NCI-H1930 (cell line): ENCODE measurements at places on chromosomes 6 and 20.
A peak's percentile ranks its signal among the peaks of the same experiment; 100 is the strongest.

GRCh38 chr6:5936631-5937030, 70.1 kb downstream of the NRN1 start:
- no peak for DNase-seq

- peak; percentile 45 for DNase-seq
Measured at GRCh38 chr6:122713138-122713537, 66.4 kb upstream of the FABP7 start.

DNA sequence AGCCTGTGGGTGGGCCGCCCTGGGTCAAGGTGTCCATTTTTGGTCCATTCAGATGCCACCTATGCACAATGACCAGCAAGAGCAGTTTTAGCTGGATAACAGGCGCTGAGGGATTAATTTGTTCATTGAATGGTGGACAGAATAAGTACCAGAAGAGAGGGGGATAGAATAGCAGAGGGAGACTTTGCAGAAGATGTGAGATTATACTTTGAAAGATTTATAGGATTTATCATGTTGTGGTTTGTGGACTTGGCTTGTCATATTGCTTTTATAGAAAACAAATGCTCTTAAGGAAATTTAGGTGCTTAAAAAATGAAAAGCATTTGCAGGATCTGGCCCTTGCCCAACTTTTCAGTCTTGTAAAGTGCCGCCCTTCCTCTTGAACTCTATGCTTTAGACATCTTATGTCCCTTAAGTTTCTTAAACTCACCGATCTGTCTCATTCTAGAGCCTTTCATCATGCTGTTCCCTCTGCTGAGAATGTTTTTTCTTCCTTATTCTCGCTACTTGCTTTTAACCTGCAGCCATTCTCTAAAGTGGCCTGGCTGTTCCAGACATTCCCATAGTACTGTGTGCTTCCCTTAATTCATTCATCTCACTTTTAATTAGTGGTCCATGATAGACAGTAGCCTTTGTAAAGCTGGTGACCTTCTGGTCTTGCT, 42.5 kb downstream of the CD109 start:
- no peak for DNase-seq

DNA sequence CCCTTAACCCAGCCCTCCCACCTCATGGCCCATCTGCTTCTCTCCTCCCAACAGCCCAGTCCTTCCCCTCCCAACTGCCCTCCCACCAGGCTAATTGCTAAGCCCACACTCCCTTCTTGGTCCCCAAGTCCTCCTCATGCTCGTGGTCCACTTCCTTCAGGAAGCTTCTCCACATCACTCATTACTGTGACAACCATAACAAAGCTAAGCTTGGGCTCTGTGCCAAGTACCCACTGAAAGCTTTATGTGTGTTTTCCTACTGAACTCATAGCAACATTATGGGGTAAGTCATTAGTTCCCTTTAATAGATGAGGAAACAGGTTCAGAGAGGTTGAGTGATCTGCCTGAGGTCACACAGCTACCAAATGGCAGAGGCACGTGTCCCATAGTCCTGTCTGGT, 16.2 kb downstream of the FRS3 start:
- no peak for DNase-seq

DNA sequence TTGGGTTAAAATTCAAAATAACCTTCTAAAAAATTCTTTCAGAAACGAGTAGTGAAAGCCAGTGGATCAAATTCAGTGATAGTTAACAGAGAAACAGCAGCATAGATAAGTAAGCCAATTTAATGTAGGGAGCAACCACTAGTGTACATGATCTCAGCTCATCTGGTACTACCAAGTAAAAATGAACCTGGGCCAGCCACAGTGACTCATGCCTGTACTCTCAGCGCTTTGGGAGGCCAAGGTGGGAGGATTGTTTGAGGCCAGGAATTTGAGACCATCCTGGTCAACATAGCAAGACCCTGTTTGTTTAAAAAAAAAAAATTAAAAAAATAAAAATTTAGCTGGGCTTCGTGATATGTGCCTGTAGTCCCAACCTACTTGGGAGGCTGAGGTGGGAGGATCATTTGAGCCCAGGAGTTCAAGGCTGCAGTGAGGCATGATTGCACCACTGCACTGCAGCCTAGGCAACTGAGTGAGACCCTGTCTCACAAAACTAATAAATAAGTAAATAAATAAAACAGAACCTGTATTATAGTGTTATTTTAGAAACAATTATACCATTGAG, 32.4 kb downstream of the CBFA2T2 start:
- no peak for DNase-seq

GRCh38 chr6:107811591-107812218, 12.4 kb downstream of the SCML4 start:
- no peak for DNase-seq

DNA sequence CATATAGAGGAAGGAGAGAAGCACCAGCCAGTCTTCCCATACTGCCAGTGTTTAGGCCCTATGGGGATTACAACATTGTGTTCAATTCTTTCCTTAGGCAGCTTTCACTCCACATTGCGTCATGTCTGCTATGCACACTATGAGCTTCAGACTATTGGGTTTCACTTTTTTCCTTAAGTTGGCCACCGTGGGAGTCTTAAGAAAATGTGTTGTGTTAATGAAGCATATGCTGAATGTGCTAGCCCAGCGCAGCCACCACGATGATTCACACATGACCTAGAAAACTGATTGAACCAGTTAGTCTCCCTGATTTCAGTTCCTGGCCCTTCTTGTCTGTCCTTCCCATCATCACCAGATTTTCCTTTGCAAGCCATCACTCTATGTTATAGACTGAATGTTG, 21.5 kb downstream of the TUBB2B start:
- no peak for DNase-seq

GRCh38 chr20:39480276-39481043, 518.3 kb downstream of the DHX35 start:
- DNase-seq: no peak

GRCh38 chr6:111267764-111268333, 180.5 kb downstream of the SLC16A10 start:
- no peak for DNase-seq

DNA sequence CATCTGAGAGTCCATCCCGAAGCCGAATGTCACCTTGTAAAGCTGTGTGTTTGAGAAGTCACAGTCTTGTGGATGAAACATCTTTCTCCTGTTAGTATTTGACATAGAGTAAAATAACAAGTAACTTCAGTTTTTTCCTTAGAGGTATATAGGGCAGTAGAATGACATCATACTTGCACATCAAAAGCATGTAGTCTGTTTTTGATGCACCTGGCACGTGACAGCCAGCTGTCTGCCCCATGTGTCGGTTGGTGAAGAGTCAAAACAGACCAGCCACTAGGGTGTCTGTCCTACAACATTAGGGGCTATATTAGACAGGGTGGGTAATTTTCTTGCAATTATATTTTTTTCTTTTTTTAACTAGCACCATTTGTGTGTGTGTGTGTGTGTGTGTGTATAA, 70.2 kb downstream of the SNX9 start:
- DNase-seq: no peak

- no peak for DNase-seq
Measured at GRCh38 chr20:52103913-52104545, 87.5 kb downstream of the ZFP64 start.

GRCh38 chr6:49743429-49743828, 759 bp downstream of the CRISP3 start:
- no peak for DNase-seq

DNA sequence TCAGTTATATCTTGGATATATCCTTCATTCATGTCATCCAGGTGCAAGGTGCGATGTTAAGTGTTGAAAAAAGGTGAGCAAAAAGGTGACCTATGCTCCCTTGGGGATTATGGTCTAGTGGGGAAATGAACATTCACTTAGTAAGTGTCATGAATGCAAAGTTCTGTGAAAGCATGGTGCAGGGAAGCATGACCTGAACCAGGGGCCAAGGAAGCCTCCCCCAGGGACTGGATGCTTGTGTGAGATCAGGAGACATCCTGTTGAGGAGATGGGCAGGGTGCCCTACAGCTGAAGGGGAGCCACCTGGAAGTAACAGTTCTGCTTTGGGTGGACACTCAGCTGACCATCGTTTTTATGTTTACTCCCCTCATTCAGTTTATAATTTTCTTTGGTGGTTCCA, 179.5 kb downstream of the SYNDIG1 start:
- no peak for DNase-seq

DNA sequence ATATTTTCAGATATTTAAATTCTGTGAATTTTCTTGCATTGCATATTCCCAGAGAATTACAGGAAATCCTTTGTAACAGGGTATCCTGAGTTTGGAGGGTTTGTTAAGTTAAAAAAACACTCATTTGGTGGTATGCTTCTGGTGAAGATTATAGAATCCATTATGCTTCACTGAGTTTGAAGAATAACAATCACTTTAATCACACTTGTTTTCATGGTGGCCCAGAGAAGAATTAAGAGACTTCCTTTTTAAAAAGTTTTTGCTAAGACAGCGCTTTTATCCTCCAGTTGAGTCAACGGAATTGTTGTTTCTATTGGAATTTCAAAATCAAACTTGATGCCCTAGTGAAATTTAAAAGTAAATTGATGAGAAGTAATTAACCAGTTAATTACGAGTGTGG, 17.4 kb downstream of the PLEKHG1 start:
- DNase-seq: no peak

GRCh38 chr6:155432293-155432692, 23.3 kb downstream of the NOX3 start:
- no peak for DNase-seq

DNA sequence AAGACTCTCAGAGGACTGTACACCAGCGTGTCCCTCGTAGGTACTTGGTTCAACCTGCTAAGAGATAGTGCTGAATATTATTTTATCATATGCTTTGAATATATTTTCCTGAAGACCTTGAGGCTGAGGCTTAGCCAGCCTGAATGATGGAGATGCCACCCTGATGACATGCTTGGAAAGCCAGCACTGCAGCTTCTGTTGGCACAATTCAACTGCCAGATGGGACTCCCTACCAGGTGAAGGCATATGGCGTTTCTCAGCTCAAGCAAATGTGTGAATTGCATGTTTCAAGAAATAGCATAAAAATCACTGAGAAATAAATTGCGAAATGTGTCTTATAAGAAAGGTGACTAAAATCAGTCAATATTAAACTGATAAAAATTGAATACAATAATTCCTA, 228.1 kb upstream of the CST7 start:
- no peak for DNase-seq

DNA sequence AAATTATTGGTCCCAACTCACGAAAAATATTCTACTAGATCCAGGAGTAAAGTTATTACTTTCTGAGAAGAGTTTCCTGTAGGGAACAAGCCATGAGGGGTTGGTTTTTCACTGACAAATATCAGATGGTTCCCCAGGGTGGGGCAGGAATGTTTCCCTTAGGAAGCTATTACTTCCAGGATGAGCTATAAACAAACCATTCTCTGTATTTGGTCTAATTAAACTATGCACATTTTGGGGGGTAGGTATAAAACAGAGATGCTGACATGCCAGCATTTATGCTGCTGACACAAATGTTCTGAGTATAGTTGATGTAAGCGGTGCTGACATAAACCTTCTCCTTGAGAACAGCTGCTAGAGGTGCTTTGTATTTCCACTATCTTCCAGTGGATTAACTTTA, 54.2 kb downstream of the OGFRL1 start:
- DNase-seq: no peak

- no peak for DNase-seq
Measured at GRCh38 chr6:91476000-91476399, 889.1 kb upstream of the MAP3K7 start.

GRCh38 chr6:25930532-25931410, at the start of gene SLC17A2:
SLC17A2 (minus strand) TSS chr6:25930691; CDS start chr6:25925796, 4,895 bp downstream.
- no peak for DNase-seq

- DNase-seq: no peak
Measured at GRCh38 chr6:90425161-90425641, 128.6 kb upstream of the BACH2 start.

DNA sequence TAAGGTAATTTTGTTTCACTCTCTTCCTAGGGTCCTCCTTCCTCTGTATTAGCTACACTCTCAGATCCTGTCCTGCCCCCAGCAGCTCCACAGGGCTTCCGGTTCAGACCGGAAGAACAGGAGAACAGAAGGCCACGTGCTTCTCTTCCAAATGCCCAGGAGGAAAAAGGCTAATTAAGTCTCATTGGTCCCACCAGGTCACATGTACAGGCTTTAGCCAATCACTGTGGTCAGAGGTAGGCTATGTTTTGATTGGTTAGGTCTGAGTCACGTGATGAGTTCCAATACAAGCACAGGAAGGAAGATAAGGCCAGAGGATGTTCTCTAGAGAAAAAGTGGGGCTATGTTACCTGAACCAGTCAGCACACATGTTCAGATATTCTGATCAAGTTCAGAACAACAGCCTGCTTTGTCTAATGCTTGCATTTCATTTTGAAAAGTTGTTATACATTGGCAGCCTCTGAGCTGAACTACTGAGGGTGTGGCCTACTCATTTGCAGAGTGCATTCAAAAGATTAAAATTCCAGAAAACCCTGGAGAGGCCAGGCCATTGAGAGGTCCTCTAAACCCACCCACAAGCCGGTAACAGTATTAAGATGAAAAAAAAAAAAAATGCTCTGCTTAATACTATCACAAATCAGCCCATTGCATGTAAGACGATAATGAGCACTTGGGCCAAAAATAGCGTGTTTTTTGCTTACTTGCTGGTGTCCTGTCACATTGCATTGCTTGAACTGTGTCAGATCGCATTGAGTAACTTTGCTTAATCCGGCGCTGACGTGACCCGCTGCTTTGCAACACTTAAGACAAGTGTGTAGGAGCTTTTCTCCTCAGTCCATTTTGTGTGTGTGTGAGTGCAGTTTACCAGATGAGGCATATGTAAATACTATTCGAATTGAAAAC, 170.3 kb downstream of the TSHZ2 start:
- no peak for DNase-seq

- no peak for DNase-seq
Measured at GRCh38 chr6:67535946-67536345, 1099.1 kb upstream of the ADGRB3 start.

- DNase-seq: no peak
Measured at GRCh38 chr6:166814390-166814789, 142.0 kb downstream of the RNASET2 start.

DNA sequence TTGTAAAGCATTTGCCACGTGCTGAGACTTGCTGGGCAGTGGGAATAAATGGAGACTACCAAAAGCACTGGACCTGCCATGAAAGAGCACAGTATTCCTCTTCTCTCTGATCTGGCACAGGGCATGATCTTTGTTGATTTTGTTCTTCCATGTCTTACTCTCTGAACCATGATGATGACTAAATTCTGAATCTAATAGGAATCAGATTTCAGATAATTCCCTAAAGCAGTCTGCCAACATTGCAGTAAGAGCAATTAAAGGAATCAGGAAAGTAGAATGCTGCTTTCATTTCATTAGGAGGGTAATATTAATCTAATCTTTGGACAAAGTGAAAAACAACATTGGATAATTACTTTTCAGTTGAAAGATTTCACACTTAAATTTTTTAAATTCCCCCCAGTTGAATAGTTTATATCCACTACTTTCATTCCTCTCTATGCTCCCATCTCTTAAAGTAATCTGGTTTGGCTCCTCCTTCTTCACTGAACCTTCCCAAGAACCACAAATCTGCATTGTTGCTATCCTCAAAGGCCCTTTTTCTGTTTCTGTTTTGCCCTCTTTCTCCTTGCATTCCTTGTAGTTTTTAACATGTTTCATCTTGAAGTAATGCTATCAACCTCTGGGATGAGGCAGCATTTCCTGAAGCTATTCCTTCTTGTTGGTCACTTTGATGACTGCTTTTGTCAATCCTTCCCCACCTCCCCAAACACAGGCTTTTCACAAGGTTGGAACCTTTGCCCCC, 243.2 kb upstream of the TENT5A start:
- DNase-seq: no peak
